ENCODE measurements at places on chromosomes 3 and 15. TPM values are rescaled to one million over a fixed set of nuclear protein-coding genes. Genes with fewer than 3 reads are reported as not detected.

MESP2 gene
- polyA plus RNA-seq, result 0.20 TPM

CEP63 gene
- 26.5 TPM for polyA plus RNA-seq

DAG1 gene
- 42.1 TPM for polyA plus RNA-seq

CHDH gene
- 2.0 TPM for polyA plus RNA-seq

SEC62 gene
- polyA plus RNA-seq, result 38.1 TPM

ATP13A4 gene
- not detected for polyA plus RNA-seq

TKT gene
- 10.5 TPM for polyA plus RNA-seq

GATM gene
- polyA plus RNA-seq, result 21.4 TPM

CNOT10 gene
- 10.9 TPM for polyA plus RNA-seq

MAGEF1 gene
- 27.3 TPM for polyA plus RNA-seq

PATL2 gene
- polyA plus RNA-seq, result 0.23 TPM

GRCh38 chr15:72809329-72809728, 25.8 kb upstream of the ADPGK start:
- H3K36me3 ChIP-seq, result no peaks in the 10 kb centered on the region
- DNase-seq, result no peak
- H3K27ac ChIP-seq, result no peak overlapping the region
- H3K4me1 ChIP-seq, result no peaks in the 10 kb centered on the region

DNA sequence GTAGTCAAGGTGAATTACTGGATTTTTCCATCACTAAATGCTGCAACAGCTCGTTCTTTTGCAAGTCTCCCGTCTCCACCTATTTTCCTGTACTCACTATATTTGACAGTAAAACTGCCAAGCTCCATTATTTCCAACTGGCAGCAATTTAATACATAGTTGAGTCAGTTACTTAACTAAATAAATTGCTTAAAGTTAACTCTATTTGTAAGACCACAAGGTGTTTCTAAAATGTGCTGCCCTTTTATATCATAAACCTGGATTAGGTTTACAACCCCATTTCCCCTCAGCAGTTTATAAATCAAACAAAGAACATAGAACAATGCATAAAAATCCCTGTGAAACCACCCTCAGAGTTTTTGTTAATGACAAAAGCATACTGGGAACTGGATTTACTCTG, 211.4 kb upstream of the DPH6 start:
- DNase-seq, result no peak
- H3K36me3 ChIP-seq, result no peaks in the 10 kb centered on the region
- H3K27me3 ChIP-seq, result no peaks in the 10 kb centered on the region
- H3K27ac ChIP-seq, result no peak overlapping the region

DNA sequence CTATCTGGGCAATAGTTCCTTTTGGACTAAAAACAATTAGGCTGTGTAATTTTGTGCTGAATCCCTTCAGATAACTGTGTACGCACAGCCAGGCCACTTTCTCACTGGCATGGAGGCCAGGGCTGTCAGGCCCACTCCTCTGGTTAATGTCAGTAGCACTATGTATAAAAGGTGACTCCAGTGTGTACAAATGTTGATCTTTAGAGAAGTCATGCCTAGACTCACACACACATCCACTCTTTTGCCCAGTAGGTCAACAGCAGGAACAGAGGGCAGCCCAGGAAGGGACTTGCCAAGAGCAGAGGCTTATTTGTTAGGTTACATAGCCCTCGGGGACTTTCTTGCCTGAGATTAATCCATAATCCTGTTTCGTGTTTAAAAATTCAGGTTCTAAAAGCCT, 416.6 kb upstream of the WNT5A start:
- H3K27me3 ChIP-seq, result no peaks in the 10 kb centered on the region
- no peak overlapping the region for H3K27ac ChIP-seq
- H3K4me1 ChIP-seq, result no peaks in the 10 kb centered on the region
- no peak overlapping the region for H3K4me3 ChIP-seq

DNA sequence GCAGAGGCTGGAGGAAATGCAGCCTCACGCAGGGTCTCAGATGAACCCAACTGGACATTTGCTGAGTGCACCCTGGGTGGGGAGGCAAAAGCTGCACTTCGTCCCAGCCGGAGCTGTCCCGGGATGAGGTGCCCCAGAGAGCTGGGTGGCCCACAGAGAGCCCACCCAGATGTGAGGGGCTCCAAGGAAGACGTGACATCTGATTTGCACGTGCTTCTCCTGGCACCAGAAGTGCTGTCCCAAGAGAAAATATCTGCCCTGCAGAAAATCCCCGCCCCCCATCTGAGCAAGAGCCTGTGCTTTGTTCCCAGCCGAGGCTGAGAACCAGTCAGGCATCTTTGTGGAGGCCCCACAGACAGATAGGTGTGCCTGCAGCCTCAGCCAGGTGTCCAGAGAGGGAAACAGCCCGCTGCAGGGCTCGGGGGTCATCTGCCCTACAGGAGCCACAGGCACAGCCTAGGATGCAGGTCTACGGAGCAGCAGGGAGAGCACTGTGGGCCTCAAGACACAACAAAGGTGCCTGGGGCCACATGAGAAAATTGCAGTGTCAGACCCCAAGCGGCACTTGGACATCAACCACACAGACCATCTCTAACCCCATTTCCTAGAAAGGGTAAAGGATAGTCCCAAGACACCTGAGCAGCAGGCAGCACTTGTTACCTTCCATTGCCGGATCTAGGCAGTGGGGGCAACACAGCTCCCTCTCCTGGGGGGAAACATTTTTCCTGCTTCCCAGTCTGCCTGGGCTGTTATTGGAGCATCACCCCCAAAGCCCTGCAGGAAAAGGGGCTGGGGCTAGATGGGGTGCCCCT, 5.8 kb downstream of the TMIE start:
- no peak for DNase-seq
- no peak overlapping the region for H3K27ac ChIP-seq
- no peaks in the 10 kb centered on the region for H3K27me3 ChIP-seq
- H3K36me3 ChIP-seq, result peaks cover 8% of the 10 kb centered on the region
- H3K4me1 ChIP-seq, result peaks cover 30% of the 10 kb centered on the region

DNA sequence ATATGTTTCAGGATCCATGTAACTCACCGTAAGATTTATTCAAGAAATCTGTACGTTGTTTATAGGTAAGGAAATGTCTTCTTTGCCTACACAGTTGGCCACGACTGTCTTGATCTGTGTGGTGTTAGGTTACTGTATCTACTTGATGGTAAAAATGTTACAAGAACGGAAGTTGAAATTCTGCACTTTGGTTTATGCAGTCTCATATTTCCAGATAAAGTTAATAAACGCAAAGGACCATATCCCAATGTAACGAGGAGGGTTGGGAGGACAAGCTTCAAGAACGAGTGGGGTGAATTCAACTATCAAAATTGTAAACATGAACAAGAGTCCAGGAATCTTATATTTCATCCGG, 1.0 kb downstream of the USF3 start:
- H3K27ac ChIP-seq, result peak overlapping the region; percentile 99
- peak overlapping the region; percentile 81 for H3K4me3 ChIP-seq

DNA sequence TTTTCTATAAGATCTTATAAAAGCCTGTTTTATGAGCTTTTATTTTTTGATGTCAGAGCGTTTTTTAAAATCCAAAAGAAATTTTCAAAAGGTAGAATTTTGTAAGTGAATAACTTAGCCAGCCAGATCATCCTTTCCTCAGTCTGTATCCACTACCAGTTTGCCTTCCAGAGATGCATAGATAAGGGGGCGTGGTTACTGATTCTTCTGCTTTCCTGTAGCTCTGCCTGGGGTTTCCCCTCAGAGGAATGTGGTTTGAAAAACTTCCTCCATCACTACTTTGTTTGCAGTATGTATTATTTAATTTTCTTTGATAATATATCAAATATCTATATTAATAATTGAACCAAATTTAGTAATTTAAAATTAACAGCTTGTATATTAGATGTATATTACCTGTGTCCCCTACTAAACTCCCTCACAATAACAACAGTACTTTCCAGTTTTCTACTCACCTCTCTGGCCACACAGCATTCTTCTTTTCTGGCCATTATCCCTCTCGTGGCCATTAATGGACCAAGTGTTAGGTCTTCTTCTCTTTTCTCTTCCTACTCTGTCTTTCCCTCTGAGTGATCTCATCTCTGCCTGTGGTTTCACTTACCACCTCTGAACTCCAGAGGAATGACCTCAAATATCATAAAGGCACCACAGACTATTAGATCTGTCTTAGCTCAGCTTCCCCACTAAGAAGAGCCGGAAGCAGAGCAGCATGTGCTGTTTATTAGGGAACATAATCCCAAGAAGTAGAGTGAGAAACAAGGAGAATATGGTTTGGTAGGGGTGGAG, 239.7 kb downstream of the UBE2E2 start:
- peaks cover 28% of the 10 kb centered on the region for H3K4me1 ChIP-seq
- DNase-seq, result no peak
- no peaks in the 10 kb centered on the region for H3K27me3 ChIP-seq
- no peak overlapping the region for H3K4me3 ChIP-seq
- H3K27ac ChIP-seq, result no peak overlapping the region

DNA sequence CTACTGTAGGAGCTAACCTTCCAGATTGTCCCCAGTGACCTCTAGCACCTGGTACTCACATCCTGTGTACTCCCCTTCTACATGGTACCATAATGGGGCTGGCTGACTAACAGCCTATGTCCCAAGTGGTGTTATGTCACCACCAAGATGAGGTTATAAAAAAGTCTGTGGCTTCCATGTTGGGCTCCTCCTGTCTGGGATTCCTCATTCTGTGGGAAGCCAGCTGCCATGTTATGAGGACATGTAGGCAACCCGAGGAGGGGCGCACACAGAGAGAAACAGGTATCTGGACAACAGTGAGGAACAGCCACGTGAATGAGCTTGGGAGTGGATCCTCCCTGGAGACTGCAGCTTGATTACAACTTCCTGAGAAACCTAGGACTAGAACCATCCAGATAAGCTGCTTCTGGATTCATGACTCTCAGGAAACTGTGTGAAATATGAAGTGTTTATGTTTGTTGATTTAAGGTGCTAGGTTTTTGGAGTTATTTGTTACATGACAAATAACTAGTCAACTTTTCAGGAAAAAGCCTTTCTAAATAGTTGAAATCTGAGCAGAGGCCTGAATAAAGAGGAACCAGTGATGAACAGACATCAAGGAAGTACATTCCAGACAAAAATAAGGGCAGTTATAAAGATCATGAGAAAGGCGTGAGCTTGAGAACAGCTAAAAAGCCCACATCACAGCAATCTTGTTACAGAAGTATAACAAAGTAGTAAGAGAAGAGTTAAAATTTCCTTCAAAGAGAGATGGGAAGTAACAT, 21.7 kb downstream of the GOLIM4 start:
- H3K27ac ChIP-seq, result no peak overlapping the region
- peaks cover 14% of the 10 kb centered on the region for H3K4me1 ChIP-seq
- no peaks in the 10 kb centered on the region for H3K27me3 ChIP-seq
- H3K4me3 ChIP-seq, result no peak overlapping the region

DNA sequence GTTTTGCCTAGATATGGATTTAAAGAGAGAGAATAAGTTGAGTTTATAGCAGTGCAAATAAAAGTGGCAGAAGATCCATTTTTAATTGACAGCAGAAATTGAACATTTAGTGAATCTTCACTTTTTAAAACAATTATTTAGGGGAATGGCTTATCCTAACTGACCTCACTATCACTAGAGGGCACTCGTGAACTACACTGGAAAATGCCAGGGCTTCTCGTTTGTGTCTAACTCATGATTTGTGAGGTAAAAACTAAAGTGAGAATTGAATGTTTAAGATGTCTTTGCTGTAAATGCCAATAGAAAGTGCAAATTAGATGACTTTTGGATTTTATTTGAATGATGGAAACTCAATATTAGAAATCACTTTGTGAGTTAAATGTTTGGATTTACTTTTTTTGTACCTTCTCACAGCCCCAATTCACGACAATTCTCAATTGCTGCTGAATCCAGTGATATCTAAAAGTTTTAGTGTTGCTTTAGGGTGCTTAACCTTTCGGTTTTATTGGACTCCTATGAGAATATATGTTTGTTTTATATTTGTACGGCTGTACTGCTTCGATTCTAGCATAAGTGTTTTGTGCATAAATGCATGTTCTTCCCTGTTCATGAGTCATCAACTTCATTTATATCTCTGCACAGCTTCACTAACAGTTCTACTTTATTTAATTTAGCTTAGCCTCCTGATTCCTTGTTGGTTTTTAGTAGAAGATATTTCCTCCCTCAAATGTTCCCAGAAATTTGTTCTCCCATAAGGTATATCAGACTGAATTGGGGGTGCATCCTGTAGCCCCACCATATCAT, 462.1 kb downstream of the MFSD1 start:
- H3K36me3 ChIP-seq, result no peaks in the 10 kb centered on the region
- no peak overlapping the region for H3K27ac ChIP-seq
- no peak for DNase-seq
- no peaks in the 10 kb centered on the region for H3K27me3 ChIP-seq
- H3K4me1 ChIP-seq, result no peaks in the 10 kb centered on the region

- H3K4me3 ChIP-seq, result no peak overlapping the region
- H3K27me3 ChIP-seq, result no peaks in the 10 kb centered on the region
- H3K4me1 ChIP-seq, result no peaks in the 10 kb centered on the region
These were observed 35.5 kb upstream of the CCR2 start for GRCh38 chr3:46318207-46318927.

GRCh38 chr3:123552095-123552714, 32.6 kb downstream of the HACD2 start:
- no peak overlapping the region for H3K27ac ChIP-seq
- DNase-seq, result no peak
- H3K4me1 ChIP-seq, result no peaks in the 10 kb centered on the region
- H3K36me3 ChIP-seq, result peaks cover 12% of the 10 kb centered on the region

GRCh38 chr3:25775936-25776335, 7.3 kb downstream of the NGLY1 start:
- no peaks in the 10 kb centered on the region for H3K27me3 ChIP-seq
- H3K27ac ChIP-seq, result no peak overlapping the region
- H3K4me1 ChIP-seq, result peaks cover under 1% of the 10 kb centered on the region
- H3K4me3 ChIP-seq, result no peak overlapping the region

- no peaks in the 10 kb centered on the region for H3K4me1 ChIP-seq
- H3K27me3 ChIP-seq, result no peaks in the 10 kb centered on the region
- no peaks in the 10 kb centered on the region for H3K36me3 ChIP-seq
- DNase-seq, result no peak
- no peak within 1 kb of the TSS for H3K4me3 ChIP-seq
These were observed at the start of gene OSTN for GRCh38 chr3:191198932-191199331. OSTN (plus strand) TSS chr3:191199241; CDS start chr3:191212533, 13,292 bp downstream.

GRCh38 chr3:120766576-120766975, 24.0 kb downstream of the GTF2E1 start:
- no peak for DNase-seq
- peaks cover 33% of the 10 kb centered on the region for H3K4me1 ChIP-seq
- no peak overlapping the region for H3K4me3 ChIP-seq
- H3K27ac ChIP-seq, result no peak overlapping the region
- H3K36me3 ChIP-seq, result peaks cover 12% of the 10 kb centered on the region
- H3K27me3 ChIP-seq, result no peaks in the 10 kb centered on the region

- H3K4me1 ChIP-seq, result peaks cover 25% of the 10 kb centered on the region
- H3K27me3 ChIP-seq, result no peaks in the 10 kb centered on the region
- peak overlapping the region; percentile 66 for H3K27ac ChIP-seq
- H3K4me3 ChIP-seq, result peak overlapping the region; percentile 4
- DNase-seq, result peak; percentile 75
These were observed 17.4 kb downstream of the H1-8 start for GRCh38 chr3:129560269-129560787.

GRCh38 chr3:188772886-188773285, 398.9 kb upstream of the TPRG1 start:
- no peaks in the 10 kb centered on the region for H3K36me3 ChIP-seq
- H3K4me3 ChIP-seq, result no peak overlapping the region
- H3K27ac ChIP-seq, result no peak overlapping the region

DNA sequence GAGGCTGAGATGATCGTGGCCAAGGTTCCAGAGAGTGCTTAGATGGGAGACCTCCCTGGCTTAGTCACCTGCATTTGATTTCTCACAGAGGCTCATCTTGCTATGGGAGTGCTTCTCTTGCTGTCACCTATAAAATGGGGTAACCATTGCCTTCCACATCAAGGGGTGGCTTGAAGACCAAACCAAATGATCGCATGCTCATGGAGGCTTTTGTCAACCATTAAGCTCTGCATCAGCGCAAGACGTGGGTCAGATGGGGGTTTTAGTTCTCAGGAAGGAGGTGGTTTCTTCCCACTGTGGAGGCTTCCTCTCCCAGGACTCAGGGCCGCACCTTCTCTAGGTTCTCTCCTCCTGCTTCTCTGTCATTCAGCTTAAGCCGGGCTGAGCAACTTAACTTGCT, 27.4 kb upstream of the NOX5 start:
- no peak overlapping the region for H3K4me3 ChIP-seq
- H3K36me3 ChIP-seq, result no peaks in the 10 kb centered on the region
- no peak for DNase-seq

Data from psoas muscle (tissue), 8 donors.